ENCODE measurements at places on chromosomes 13 and 19.

- DNase-seq, result no peak
These were observed 161.4 kb downstream of the TM9SF2 start for GRCh38 chr13:99662678-99663077.

- DNase-seq, result no peak
These were observed 2.9 kb upstream of the ADPRHL1 start for GRCh38 chr13:113456116-113456702.

- DNase-seq, result no peak
These were observed 72.5 kb upstream of the FBXL3 start for GRCh38 chr13:77099415-77099814.

DNA sequence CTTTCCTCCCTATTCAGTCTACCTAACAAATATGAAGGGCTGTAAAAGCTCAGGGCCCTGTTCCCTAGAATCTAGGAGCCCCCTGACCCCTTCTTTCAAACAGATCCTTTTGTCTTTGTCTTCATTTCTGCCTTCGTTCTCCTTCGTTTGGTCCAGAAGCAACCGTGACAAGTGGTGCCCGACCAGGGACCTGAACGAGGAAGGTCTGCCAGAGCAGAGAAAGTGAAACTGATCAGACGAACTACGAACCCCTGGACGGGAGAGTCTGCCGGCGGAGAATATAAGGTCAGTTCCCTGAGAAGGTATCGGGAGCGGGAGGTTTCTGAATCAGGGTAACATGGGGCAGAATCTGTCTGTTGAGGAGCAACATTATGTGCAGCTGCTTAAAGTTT, 751 bp downstream of the ERVK3-1 start:
- DNase-seq, result no peak

DNA sequence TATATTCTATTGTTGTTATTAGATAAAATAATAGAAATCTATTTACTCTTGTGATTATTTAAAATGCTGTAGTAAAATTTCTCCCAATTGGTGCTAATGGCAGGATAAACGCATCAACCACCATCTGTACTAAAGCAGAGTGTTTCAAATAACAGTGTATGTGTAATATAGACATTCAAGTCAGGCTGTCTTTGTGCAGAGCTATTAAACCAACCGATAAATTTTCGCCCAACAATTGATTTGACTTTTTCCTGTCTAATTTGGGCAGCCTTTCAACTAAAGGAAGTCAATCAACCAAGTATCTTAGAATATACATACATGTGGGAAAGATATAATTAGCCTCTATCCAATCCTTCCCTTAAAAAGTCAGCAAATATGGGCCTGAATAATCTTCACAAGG, 5.8 kb downstream of the AMER2 start:
- DNase-seq, result no peak

- DNase-seq, result no peak
These were observed 90.3 kb upstream of the SOX1 start for GRCh38 chr13:111976474-111977178.

- no peak for DNase-seq
These were observed 5.8 kb downstream of the KASH5 start for GRCh38 chr19:49393881-49394280.

GRCh38 chr13:33524086-33524485, 238.5 kb upstream of the STARD13 start:
- DNase-seq, result no peak

- DNase-seq, result no peak
These were observed 771.0 kb downstream of the EFNB2 start for GRCh38 chr13:105764486-105764885.
